ENCODE measurements at places on chromosomes 1 and 21. TPM values are rescaled to one million over a fixed set of nuclear protein-coding genes. Genes with fewer than 3 reads are reported as not detected.

Gene KCNH1
- total RNA-seq: not detected

Gene CITED4
- total RNA-seq: 11.2 TPM

Gene KRTAP8-1
- total RNA-seq: not detected

Gene IFT25
- total RNA-seq: 20.9 TPM
